Stimulated activated CD4-positive, alpha-beta T cell treated with anti-CD3 and anti-CD28 coated beads, Interleukin-4, amount 100 ng/mL, for 24 hours (primary cell): ENCODE measurements at places on chromosomes 12 and 14.

DNA sequence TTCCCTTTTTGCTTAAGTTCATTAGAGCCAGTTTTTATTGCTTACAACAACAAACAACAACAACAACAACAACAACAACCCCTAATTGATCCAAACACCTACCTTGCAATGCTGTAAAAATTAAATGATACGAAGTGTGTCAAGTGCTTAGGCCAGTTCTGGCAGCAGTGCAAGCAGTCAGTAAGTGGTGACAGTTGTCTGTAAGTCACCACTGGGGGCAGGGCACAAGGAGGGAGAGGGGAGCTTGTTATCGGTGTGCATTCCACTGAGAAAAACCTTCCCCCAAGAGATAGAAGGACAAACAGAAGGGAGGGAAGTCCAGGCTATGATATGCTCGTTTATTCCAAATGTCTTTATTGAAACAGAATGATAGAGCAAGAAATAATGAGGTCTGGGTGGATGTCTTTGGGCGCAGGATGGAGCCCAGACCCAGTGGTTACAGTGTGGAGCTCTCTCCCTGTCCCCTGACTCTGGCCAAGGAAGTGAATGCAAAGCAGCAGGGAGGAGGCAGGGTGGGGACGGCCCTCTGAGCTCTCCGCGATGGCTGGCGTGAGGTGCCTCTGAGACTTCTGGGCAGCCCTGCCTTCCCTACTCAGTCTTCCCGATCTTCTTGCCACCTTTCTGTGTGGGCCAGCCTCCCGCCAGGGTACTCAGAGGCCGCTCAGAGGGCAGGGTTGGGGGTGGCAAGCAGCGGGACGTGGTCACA, 6.5 kb downstream of the SLC22A17 start:
- no peak for DNase-seq

DNA sequence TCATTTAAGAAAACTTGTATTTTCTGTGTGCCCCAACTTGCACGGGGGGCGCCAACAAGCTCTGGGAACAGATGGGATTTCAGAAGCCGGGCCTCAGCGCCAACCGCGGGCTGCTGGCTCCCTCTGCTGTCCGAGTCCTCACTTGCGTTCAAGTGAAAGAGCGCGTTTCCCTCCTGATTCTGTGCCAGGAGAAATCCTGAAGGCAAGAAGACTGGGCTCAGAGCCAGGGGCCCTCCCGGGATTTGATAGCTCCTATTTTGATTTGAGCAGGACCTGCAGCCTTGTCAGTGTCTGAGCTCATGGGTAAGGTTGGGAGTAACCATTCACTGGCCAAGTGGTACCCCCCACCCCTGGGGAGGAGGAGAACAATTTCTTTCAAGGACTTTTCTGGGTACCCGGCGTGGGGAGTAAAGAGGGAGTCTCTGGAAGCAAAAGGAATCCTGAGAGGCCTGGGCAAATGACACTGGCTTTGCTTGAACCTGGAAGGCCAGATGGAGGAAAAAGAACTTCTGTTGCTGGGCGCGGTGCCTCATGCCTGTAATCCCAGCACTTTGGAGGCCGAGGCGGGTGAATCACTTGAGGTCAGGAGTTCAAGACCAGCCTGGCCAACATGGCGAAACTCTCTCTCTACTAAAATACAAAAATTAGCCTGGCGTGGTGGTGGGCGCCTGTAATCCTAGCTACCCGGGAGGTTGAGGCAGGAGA, 179.0 kb upstream of the RGS6 start:
- peak; percentile 76 for DNase-seq

DNA sequence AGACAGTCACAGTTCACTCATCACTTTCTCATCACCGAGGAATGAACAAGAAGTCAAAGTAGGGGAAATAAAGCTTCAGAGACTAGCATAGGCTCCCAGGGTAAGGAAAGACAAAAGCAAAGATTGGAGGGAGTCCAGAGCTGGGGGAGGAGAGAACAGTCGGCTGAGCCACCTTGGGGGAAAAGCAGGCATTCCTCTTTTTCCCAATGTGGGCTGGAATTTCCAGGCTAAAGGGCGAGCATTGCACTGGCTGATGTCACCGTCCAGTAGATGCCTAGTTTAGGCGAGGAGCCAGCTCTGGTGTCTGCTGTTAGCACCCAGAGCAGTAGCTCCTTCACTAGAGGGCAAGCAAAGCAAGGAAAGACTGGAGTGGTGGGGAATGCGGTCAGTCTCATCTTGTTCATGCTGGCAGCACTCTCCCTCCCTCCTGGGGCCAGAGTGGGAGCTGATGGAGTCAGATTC, 8.5 kb upstream of the KRT75 start:
- no peak for DNase-seq

DNA sequence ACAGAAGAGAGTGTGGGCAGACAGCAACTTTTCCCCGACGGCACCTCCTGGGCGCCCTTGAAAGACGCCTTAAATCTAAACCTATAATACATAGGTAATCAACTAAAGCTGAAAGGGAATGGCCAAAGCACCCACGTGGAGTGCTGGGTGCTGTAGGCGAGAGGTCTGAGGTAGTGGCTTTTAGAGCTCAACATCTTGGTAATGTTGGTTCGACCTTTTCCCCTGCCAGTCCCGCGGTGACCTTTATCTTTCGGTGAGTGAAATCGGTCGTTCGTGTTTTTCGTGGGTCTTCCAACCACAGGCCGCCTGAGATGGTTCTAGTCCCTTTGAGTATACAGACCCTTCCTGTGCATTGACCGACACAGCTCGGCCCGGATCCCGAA, 9.1 kb downstream of the OR6S1 start:
- no peak for DNase-seq

DNA sequence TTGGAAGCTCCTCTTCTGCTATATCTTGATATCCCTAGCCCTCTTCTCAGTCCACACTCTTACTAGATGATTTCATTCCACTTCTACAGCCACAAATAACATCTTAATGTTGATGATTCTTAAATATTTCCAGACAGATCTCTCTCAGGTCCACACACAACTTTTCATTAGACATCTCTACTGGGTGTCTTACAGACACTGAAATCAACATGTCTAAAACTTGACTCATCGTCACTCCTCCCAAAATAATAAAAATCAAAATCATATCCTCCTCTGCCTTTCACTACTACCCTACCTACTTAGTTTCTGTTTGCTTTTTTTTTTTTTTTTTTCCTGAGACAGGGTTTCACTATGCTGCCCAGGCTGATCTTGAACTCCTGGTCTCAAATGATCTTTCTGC, 11.9 kb downstream of the PRDM4 start:
- no peak for DNase-seq

DNA sequence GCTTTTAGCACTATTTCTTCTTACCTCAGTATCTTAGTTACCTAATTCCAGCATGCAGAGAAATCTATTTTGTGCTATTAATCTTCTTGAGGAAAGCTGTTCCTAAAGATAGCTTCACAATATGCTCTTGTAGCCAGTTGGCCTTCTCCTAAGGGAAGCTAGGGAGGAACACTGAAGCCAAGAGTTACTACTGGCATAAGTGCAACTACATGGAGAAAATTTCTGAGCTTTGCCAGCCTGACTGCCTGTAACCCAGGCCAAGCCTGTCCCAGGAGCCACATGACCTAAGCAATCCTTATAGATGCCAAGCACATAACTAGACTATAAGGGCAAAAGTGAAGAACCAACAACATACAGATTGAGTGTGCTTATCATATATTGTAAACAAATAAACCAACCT, 890.2 kb downstream of the FLRT2 start:
- DNase-seq: no peak

GRCh38 chr12:30796313-30796780, 41.6 kb upstream of the CAPRIN2 start:
- no peak for DNase-seq

DNA sequence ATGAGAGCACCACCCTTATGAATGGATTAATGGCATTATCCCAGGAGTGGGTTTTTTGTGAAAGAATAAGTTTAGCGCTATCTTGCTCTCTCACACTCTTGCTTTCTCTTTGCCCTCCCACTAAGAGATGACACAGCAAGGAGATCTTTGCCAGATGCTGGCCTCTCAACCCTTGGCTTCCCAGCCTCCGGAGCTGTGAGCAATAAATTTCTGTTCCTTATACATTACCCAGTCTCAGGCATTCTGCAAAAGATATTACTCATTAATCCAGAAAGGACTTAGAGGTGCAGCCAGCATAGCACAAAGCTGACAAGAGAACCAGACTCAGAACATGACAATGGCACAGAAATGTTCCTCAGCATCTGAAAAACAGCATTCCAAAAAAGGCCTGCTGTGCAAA, 190.6 kb downstream of the ITPR2 start:
- DNase-seq: no peak

GRCh38 chr12:9148926-9149325, 33.2 kb upstream of the A2M start:
- DNase-seq: no peak

GRCh38 chr12:124617615-124618014, 50.2 kb upstream of the NCOR2 start:
- no peak for DNase-seq

DNA sequence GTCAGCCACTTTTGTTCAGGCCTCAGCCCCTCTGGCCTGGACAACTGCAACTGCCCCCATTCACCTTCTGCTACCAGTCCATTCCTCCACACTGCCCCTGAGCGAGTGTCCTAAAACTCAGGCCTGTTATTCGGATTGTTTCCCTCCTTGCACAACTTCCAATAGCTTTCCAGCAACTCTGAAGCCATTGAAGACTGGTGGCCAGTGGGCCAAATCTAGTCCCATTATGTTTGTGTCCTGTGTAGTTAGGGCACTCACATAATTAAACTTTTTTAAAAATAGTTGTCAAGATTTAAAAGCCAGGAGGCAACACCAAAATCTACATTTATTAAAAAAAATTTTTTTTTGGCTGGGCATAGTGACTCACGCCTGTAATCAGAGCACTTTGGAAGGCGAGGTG, 17.8 kb upstream of the FIGNL2 start:
- DNase-seq: no peak

DNA sequence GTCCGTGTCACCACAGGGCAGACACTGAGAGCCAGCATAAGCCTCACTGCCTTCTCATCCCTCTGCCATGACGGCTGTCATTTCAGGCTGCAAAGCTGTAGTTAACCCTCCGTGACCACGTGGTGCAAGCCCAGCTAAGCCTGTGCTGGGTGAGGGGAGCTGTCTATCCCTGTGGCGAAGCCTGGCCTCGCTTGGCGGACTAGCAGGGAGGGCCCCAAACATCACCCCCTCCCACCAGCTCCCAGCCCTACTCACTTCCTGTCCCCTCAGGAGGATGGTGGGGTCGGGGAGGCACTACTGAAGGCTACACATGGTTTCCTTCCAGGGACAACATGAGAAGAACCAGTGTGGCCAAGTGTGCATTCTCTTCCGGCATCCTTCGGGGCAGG, 88.2 kb downstream of the CHGA start:
- DNase-seq: no peak

GRCh38 chr14:102320033-102320660, 601 bp downstream of the ZNF839 start:
- peak; percentile 42 for DNase-seq

GRCh38 chr14:99883866-99884650, 90.8 kb downstream of the EML1 start:
- no peak for DNase-seq

GRCh38 chr14:87667659-87668058, 325.3 kb downstream of the GALC start:
- no peak for DNase-seq

DNA sequence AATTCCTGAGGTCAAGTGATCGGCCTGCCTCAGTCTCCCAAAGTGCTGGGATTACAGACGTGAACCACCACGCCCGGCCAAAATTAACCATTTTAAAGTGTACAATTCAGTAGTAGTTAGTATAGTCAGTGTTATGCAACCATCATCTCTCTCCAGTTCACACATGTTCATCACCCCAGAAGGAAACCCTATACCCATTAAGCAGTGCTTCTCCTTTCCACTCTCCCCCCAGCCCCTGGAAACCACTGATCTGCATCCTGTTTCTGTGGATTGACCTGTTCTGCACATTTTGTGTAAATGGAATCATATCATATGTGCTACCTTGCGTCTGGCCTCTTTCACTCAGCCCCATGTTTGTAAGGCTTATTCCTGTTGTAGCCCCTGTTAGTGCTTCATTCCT, 52.2 kb downstream of the PHETA1 start:
- DNase-seq: no peak

DNA sequence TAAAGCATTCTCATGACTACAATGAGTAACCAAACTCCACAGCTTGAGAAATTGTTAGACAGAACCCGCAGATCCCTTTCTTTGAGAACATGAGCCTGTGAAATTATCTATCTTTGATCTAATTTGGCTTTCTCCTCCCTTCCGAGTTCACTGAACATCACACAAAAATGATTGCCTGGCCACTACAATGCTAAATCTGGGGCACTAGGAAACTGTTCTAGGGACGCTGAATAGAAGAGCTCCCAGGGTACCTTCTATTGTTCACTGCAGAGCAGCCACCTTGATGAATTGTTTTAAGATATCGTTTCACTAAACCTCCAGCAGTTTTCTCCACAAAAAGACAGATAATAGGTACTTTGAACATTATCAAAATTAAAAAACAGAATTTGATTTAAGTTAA, 47.5 kb downstream of the SINHCAF start:
- no peak for DNase-seq

DNA sequence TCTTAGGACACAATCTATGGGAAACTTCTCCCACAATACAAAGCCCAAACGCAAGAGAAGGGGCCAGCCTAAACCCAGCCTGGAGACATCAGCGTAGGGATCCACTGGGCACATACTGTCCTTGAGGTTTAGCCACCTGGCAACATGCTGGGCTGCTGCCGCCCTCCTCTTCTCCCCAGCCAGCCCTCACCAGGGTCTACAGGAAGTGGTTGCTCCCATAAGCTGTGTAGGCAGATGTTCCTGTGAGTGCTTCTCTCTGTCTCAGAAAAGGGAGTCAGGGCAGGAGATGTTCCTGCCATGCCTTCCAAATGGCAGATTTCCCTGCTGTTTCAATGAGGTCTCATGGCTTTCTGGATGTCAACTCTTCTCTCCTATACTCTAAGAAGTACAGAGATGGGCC, 241.4 kb downstream of the PCNX1 start:
- DNase-seq: no peak

DNA sequence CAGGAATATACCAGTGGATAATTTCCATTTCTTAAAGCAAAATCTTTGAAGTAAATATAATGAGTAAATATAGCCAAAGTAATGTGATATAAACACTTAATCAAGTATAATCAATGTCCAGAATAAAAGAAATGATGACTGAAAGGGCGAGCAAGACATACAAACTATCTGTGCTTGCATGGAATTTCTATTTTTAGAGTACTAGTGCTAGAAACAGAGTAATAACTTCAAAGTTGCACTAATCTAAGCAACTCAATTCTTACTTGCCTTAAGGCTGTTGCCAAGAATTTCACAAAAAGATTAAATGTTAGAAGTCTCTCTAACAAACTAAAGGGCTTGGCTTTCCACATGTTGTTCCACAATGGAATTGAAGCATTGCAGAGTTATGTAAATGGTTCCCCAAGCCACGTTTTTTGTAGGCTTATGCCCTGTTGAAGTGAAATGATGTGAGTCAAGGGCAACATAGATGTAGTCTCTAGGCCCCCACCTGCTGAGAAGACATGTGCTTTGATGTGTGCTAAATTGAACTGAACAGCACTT, 175.0 kb upstream of the LMNTD1 start:
- DNase-seq: no peak

- DNase-seq: no peak
Observed at GRCh38 chr12:12624498-12624992, 12.9 kb downstream of the CREBL2 start.

GRCh38 chr14:44565968-44566367, 58.9 kb upstream of the FSCB start:
- no peak for DNase-seq

GRCh38 chr12:53427905-53428594, 4.4 kb downstream of the AMHR2 start:
- peak; percentile 60 for DNase-seq

GRCh38 chr12:42590330-42590934, 886 bp upstream of the PRICKLE1 start:
- no peak for DNase-seq
